ENCODE measurements at places on chromosomes 2 and 18. TPM values are rescaled to one million over a fixed set of nuclear protein-coding genes. Genes with fewer than 3 reads are reported as not detected.

The NT5DC4 gene
- total RNA-seq: not detected

The HOXD9 gene
- 0.18 TPM for total RNA-seq

The IL1B gene
- total RNA-seq: not detected

The CHCHD5 gene
- total RNA-seq: 17.0 TPM

The TRIM54 gene
- total RNA-seq: not detected

The TUBA4A gene
- not detected for total RNA-seq

The HMSD gene
- not detected for total RNA-seq

The RMC1 gene
- 32.9 TPM for total RNA-seq

The CARF gene
- total RNA-seq: 4.3 TPM

The GLI2 gene
- total RNA-seq: 0.16 TPM

The TRIB2 gene
- total RNA-seq: 145 TPM

The RAB6C gene
- total RNA-seq: not detected

The SLC14A1 gene
- not detected for total RNA-seq
